AG20443 (cell line): ENCODE measurements at places on chromosomes 11 and 22.

DNA sequence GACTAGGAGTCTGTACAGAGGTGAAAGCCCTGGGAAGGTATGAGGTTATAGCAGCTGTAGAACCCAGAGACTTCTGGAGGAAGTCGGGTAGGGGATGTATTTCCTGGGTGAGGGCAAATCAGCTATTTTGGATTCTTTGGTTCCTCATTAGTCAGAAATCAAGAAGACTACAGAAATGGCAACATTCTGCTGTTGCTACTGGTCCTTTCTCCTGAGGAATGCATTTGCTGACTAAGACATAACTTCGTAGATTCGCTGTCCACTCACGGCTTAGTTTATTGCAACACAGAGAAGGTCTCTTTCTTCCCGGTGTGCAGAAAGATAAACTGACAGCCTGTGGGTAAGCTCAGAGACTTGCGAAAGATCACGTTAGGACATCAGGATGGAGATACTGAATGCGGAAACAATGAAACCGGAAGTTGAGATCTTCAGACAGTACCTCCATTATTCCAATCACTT is 25.3 kb upstream of the SESN3 start:
- DNase-seq: no peak

GRCh38 chr11:35045236-35045820 is 93.6 kb upstream of the CD44 start:
- no peak for DNase-seq

- no peak for DNase-seq
Measured at GRCh38 chr11:19984048-19984742, 176.1 kb downstream of the DBX1 start.

- DNase-seq: no peak
Measured at GRCh38 chr11:65537620-65538231, 12.8 kb downstream of the SCYL1 start.

- no peak for DNase-seq
Measured at GRCh38 chr11:29518389-29519174, 498.2 kb downstream of the KCNA4 start.

- DNase-seq: no peak
Measured at GRCh38 chr11:15624701-15625100, 510.0 kb downstream of the INSC start.

GRCh38 chr11:73576185-73576614 is 21.7 kb downstream of the FAM168A start:
- no peak for DNase-seq

DNA sequence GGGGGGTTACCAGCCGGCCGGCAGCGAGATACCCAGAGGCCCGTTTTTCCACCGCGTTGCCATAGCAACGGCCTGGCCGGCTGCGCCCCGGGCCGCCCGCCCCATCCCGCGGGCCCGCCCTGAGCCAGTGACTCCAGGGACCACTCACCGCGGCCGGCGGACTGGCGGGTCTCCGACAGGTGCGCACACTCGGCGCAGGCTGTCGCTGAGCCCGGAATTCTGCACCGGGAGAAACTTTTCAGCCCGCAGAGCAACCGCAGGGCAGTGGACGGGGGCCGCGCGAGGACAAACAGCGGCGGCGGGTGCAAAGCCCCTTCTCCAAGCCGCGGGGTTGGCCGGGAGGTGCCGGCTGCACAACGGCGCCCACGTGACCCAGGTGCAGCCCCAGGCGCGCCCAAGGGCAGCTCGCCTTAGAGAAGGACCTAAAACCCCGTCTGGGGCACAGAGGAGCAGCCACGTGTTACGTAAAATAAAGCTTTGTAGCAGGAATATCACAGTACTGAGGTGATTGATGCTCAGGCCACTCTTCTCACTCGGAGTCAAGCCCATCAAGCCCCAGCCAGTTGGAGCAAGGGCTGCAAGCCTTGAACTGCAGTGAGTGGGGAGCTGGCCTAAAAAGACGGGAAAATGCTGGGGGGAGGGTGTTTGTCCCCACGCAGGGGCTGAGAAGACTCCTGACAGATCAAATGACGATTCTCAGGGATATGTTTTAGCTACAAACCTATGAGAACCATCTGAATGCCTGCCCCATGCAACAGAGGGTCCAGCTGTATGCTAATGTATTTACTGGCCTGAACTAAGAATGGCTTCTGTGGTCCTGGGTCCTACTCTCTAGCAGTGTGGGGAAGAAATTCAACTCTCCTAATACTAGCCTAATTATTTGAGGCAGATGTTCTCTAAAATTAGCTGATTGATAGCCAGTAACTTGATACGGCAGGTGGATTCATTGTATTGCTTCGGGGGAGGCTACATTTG is at the start of gene STK33:
Gene STK33 (minus strand): TSS at position 294 of the 975 bp plus-strand sequence. CDS start 119,323 bp downstream, outside the sequence.
- DNase-seq: peak; percentile 48

GRCh38 chr11:126403658-126404057 is 48.2 kb downstream of the ST3GAL4 start:
- no peak for DNase-seq

- peak; percentile 78 for DNase-seq
Measured at GRCh38 chr11:95375886-95376285, 144.9 kb upstream of the SESN3 start.

- DNase-seq: no peak
Measured at GRCh38 chr11:105975128-105975527, 46.9 kb downstream of the MSANTD4 start.

GRCh38 chr22:50146439-50147238 is 23.9 kb upstream of the PANX2 start:
- peak; percentile 90 for DNase-seq

GRCh38 chr11:78741741-78742140 is 167.1 kb upstream of the NARS2 start:
- DNase-seq: no peak

DNA sequence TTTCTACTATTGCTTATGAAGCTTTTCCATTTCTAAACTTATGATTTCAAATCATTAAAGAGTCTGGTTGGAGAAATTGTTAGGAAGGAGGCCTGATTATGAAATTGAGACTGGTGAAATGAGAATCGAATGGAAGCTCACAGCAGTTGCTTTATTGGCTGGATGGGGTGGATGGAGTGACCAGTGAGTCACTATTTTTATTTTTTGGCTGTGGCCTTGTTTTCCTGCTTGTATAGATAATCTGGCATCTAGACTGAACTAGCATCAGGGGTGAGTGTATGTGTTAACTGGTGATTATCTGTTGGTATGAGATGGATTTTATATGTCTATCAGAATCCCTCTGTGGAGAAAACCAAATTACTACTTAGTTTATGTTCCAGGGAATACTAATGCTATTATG is 36.2 kb downstream of the UVRAG start:
- peak; percentile 61 for DNase-seq

GRCh38 chr11:39806652-39807051 is 1652.8 kb downstream of the LRRC4C start:
- no peak for DNase-seq

DNA sequence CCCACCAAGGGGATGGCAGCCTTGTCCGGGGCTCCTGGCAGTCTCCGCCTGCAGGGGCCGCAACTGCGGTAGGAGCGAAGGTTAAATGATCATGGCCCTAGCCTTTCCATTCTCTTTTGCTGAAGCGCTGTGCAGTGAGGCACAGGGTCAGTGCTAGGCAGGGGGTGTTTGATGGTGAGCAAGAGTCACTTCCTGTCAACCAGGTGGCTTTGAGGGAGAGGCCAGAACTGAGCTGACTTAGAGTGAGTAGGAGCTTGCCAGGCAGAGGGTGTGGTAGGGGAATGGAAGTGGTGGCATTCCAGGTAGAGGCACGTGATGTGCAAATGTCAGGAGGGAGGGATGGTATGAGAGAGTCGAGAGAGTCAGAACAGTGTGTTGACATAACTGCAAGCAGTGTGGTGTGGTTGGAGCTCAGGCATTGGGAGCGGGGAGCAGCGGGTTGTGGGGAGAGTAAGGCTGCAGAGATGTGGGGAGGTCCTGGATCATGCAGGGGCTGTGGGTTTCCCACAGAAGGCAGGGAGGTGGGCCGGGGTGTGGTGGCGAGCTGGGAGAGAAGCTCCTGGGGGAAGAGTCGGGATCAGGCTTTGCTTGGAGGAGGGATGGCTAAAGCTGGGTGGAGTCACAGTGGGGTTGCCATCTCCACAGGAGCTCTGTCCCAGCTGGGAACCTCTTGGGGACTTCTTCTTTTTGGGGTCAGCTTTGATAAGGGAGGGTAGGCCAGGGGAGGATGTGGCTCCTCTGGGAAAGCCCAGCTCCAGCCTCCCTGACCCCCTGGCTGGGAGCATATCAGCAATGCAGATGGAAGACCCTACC is 33.3 kb downstream of the AMPD3 start:
- DNase-seq: no peak

DNA sequence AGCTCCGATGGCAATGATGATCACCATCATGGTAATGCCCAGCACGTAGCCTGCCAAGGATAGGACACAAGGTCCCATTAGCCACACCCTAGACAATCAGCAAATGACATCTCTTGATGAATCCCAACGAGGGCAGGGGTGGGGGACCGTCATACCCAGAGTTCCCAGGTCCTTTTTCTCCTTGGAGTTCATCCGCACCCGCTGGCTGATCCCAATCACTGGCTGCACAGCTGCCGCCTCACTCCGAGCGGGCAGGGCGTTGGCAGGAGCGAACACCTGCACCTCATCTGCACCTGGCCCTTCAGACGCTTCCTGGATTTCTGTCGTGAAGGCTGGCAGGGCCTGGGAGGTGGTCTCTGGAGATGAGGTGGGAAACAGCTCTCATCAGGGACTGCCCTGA is 2.9 kb downstream of the PIK3IP1 start:
- no peak for DNase-seq

- DNase-seq: no peak
Measured at GRCh38 chr22:19368876-19369275, 62.7 kb downstream of the HIRA start.

GRCh38 chr11:127474766-127475165 is 474.2 kb upstream of the KIRREL3 start:
- DNase-seq: no peak

DNA sequence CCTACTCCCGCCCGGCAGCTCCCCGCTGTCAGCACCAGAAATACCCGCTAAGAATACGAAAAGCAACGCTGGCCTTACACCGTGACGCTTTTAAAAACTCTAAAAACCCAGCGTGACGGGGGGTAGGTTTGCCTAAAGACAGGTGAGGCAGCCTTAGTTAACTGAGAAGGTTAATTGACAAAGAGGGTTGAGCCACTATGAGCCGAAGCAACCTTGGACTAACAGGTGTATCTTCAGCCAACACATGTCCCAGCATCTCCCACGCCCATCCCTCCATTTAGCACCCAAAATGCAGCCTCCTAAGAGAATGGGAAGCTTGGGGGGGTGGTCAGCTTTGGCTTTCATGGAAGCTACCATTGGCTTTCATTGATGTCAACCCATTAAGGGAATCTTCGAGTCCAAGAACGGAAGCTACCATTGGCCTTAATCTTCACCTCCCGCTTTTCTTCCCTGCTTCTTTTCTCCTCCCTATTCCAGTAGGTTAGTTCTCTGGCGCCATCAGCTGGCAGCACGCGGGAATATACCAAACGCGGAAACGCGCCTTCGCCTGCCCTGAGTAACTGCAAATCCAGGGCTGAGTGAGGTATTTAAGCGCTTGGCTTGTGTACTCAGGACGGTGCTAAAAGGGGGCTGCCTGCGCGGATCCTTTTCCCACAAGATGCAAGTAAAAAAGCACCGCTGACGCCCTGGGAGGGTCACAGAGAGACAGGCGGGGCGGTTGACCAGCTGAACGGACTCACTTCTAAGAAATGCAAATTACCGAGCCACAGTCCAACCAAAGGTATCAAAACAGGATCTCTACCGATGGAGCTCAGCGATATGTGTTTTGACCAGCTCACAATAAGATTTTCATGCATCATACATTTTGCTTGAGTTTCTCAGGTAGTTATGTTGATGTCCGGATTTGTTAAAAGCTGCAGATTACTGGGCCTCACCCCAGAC is 38.5 kb upstream of the GLYATL1 start:
- DNase-seq: peak; percentile 71

DNA sequence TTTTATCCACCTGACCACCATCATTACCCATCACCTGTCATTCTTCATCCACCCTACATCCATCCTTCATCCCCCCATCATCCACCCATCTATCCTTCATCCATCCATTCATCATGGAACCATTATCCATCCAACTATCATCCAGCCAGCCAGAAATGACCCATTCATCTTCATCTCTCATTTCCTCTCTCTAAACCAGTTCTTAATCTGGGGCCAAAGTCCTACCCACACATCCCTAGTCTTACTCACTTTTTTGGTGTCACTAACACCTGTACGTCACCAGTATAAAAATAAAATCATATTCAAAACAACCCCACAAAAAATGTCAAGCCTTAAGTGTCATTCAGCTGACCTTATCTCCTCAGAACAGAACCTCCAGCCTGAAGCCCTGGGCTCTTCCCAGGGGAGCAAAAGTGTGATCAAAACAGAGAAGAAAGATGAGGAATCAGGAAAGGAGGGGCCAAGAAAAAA is 12.3 kb downstream of the SPI1 start:
- no peak for DNase-seq

DNA sequence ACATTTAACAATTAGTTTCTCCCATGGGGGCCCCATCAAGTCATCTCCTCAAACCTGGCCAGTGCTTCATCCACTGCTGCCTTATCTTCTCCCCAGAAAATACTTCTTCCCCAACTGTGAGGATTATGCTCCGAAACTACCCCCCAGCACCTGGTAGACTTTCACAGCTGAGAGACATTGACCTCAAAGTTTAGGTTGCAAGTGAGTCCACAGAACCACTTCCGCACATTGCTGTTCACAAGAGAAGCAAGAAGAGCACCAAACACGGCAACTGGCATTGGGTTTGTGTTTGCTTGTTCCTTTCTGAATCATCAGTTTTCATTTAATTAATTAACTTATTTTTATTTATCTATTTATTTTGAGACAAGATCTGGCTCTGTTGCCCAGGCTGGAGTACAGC is 6.1 kb downstream of the MCHR1 start:
- DNase-seq: no peak

DNA sequence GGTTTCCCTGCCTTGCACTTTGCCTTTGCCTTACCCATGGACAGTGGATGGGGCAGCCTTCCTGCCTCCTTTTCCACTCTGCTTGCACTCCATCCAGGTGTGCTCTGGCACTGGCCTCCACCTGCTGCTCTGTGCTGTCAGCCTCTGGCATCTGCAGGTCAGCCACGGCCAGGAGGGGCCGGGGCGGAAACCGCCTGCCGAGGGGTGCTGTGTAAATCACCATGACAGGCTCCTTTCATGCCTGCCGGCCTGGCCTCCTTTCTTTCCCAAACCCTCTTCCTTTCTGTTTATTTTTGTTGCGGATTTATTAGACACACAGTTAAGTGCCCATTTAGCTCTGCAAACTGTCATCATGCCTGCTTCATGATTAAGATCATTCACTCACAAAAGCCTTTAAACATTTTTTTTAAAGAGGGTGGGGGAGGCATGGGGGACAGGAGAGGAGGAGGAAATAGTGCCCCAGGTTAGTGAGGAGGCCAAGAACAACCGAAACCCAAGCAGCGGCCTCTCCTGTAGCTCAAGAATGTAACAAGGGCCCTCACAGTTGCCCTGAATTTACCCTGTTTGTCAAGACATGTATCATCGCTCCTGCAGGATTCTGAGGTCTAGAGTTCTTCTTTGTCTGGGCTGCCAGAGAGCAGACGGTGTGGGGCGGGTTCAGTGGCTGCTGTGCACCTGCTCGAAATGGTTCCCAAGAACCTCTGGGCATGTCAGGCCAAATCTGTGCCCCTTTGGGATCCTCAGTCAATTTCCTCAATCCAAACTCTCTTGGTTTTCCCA is 83.3 kb downstream of the BARX2 start:
- no peak for DNase-seq
